Fibroblast of skin of scalp (primary cell): ENCODE measurements at places on chromosomes 13 and 19.

DNA sequence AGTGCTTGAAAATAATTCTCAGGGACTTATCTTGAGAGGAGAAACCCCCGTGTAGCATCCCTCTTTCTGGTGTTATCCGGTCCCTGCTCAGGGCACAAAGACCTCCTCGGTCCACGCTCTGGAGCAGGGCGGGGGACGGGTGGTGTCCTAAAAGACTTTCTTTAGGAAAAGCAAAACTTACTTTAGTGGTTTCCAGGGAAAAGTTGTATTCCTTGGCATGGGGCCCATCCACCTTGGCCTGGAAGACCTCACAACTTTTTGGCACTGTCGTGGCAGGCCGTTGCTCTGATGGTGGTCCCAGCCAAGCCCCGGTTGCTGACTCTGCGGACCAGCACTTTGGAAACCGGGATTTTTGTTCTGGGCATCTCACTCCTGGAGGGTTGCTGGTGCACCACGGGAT is 2.7 kb downstream of the AMER2 start:
- DNase-seq = no peak

DNA sequence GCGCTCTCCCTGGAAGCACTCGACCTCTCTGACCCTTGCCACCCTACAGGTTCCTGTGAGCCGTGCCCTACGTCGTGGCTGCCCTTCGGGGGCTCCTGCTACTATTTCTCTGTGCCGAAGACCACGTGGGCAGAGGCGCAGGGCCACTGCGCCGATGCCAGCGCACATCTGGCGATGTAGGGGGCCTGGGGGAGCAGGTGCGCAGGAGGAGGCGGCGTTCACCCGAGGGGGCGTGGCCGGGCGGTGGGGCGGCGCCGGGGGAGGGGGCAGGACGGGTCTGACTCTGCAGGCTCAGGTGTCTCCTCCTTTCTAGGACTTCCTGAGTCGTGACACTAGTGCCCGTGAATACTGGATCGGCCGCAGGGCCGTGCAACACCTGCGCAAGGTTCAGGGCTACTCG is 26.4 kb downstream of the CLEC4M start:
- no peak for DNase-seq

DNA sequence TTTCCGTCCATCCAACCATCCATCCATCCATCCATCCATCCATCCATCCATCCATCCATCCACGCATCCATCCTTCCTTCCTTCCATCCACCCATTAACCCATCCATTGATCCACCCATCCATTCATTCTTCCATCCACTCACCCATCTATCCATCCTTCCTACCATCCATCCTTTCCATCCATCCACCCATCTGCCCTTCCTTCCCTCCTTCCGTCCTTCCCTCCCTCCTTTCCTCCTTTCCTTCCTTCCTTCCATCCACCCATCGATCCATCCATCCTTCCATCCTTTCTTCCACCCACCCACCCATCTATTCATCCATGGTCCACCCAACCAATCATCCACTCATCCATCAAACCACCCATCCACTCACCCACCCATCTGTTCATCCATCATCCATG is 70.1 kb downstream of the MLLT1 start:
- no peak for DNase-seq

- no peak for DNase-seq
Measured at GRCh38 chr19:44590245-44591059, 22.9 kb upstream of the IGSF23 start.

DNA sequence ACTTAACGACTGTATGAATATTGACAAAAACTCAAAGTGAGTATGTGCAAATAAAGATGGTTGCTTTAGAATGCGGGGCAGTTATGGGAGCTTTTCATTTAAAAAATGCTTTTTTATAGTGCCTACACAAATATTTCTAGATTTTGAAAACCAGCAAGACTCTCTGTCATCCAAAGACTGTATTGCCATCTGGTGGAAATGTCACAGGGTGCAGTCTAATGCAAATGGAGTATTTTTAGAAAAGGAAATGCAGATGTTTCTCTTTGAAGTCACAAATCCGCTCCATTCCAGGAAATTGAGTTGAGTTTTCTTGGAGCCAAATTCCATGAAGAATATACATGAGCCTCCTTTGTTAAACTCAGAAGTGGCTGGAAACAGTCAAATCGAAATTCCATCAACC is 2.3 kb upstream of the C1QTNF9B start:
- peak; percentile 69 for DNase-seq

- DNase-seq = no peak
Measured at GRCh38 chr13:23480324-23480723, 46.8 kb upstream of the SACS start.

GRCh38 chr19:5308451-5309437 is 31.9 kb downstream of the PTPRS start:
- DNase-seq = peak; percentile 90

- no peak for DNase-seq
Measured at GRCh38 chr19:6057651-6058517, 52.4 kb downstream of the RFX2 start.

- peak; percentile 17 for DNase-seq
Measured at GRCh38 chr13:34546344-34547250, 395.5 kb upstream of the NBEA start.

- no peak for DNase-seq
Measured at GRCh38 chr19:42366673-42367072, 23.4 kb downstream of the CNFN start.

- DNase-seq = no peak
Measured at GRCh38 chr13:69720278-69720983, 387.2 kb upstream of the ATXN8OS start.

- DNase-seq = no peak
Measured at GRCh38 chr19:31167690-31168089, 181.5 kb downstream of the TSHZ3 start.

- DNase-seq = no peak
Measured at GRCh38 chr13:92316030-92316429, 910.6 kb upstream of the GPC6 start.

GRCh38 chr19:8050274-8051096 is 2.1 kb upstream of the CCL25 start:
- DNase-seq = peak; percentile 75

DNA sequence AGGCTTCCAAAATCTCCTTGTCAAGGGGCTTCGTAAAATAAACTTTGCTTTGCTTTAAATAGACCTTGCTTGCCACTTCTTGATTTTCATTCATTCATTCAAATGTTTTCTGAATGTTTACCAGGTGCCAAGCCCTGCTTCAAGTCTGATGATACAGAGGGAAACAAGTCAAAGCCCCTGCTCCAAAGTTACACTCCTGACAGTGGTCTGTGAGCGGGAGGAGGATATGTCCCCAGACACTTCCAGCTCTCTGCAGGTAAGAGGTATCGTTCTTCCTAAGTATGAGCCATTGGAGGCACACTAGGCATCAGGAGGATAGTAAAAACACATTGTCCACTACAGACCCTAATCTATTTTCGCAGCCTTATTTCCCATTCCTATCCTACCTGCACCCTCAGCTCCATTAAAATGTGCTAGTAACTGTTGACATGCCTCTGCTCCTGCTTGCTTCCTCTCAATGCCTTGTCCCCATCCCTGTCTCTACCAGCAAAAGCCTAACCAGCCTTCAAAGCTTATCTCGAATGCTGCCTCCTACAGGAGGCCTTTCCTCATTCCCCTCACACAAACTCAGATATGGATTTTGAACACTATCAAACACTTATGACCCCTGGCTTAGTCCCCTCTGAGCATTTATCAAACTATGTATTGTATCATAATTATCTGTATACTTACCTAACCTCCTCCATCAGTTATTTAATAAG is 6.2 kb upstream of the WBP4 start:
- no peak for DNase-seq

GRCh38 chr19:54905421-54905802 is 536 bp upstream of the NCR1 start:
- DNase-seq = no peak

DNA sequence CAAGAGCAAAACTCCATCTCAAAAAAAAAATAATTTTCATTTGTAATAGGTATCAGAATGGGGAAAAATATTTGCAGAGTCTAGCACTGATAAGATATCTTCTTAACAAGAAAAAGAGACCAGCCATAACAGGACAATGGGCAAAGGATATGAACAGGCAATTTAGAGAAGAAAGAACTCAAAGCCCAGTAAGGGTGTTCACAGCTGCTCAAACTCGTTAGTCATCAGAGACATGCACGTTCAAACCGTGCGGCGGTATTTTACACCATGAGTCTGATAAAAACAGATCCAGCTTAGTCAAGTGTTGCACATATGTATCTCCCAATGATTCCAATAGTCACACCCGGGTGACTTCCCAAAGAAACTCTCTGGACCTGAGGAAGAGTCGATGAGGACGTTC is 13.7 kb upstream of the NCCRP1 start:
- DNase-seq = peak; percentile 7

- no peak for DNase-seq
Measured at GRCh38 chr13:35886332-35887114, 244.7 kb downstream of the DCLK1 start.

GRCh38 chr13:89925107-89925506 is 1422.4 kb upstream of the MIR17HG start:
- peak; percentile 7 for DNase-seq

GRCh38 chr13:43965459-43965845 is 85.7 kb downstream of the LACC1 start:
- no peak for DNase-seq

GRCh38 chr19:11693505-11694499 is 44.9 kb downstream of the ZNF823 start:
- peak; percentile 89 for DNase-seq

DNA sequence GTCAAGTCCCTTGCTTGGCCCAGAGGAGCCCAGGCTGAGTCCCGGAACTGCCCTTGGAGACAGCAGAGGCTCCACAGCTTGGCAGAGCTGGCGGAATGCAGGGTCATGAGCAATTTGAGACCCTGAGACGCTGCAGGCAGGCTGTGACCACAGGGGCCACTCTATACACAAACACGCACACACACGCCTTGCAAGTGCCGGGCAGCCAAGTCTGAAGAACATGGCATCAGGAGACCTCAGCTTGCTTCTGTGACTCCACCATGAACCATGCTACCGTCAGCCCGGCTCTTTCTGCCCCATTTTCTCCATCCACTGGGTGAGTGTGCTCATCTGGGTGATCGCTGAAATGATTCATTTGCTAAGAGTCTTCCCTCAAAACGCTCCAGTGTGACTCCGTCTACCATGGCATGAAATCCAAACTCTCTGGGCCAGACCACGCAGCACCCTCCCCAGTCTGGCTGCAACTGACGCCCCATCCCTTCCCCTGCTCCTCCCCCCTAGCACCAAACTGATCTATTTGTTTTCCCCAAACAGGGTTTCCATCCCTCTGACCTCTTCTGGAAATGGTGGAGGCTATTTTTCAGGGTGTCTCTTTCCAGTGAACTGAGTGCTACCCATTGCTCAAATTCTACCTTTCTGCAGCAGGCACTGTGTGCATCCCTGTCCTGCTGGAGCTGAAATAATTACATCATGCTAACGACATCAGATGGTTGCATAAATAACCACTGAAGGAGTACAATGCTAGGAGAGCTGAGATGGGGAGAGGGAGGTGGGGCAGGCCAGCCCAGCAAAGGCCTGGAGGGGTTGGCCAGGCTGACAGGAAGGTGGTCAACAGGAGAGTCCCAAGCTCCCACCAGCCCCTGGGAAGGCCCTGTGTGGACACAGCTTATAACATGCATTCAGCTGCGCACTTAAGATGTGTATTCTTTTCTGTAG is 3.1 kb downstream of the CARS2 start:
- no peak for DNase-seq

DNA sequence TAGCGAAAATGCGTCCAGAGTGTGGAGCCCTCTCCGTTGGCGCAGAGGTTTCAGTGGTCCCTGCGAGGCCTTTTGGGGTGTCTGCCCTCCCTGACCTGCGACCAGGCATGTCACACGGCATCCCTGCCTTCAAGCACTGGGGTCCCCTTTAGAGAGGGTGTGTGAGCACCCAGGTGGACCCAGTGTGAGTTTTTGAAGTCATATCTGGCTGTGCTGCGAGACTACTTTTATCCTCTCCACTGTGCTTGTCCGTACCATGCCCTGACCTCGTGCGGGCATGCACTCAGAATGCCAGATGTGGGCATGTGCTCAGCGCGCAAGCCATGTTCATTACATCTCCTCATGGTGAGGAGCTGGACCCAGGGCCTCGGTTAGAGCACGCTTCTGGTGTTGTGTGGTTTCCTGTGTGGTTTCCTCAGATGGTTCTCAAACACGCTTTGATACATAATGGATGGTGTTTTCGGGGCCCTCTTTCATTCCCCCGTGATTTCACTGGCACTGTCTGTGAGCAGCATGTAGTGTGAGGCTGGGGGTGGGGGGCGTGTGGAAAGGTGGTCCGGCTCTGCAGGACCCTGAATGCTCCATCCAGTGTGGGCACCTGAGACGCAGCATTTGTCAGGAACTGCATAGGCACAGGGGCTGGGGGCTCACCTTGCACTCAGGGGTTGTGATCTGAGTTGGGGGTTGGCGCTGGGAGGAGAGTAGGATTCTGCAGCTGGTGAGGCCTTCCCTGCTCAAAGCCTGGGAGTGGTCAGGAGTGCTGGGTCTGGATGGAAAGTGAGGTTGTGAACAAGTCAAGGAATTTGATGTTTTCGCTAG is 2.3 kb downstream of the TFDP1 start:
- no peak for DNase-seq

DNA sequence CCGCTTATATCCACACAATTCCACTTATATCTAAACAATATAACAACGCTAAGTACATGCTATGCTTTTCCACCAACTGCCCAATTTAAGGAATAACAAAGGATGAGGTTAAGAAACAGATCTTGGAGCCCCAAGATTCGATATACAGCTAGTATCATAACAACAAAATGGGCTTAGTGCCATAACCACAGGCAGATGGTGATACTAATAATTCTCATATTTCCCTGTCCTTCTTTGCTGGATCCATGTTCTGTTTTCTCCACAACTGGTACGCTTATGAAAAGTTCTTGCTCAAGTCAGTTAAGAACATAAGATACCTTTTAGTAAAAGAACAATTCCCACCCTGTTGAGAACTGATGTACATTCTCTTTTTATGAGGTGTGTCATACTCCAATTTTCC is 33.9 kb downstream of the CAB39L start:
- no peak for DNase-seq

- peak; percentile 66 for DNase-seq
Measured at GRCh38 chr13:111281751-111282311, 38.6 kb upstream of the TEX29 start.

DNA sequence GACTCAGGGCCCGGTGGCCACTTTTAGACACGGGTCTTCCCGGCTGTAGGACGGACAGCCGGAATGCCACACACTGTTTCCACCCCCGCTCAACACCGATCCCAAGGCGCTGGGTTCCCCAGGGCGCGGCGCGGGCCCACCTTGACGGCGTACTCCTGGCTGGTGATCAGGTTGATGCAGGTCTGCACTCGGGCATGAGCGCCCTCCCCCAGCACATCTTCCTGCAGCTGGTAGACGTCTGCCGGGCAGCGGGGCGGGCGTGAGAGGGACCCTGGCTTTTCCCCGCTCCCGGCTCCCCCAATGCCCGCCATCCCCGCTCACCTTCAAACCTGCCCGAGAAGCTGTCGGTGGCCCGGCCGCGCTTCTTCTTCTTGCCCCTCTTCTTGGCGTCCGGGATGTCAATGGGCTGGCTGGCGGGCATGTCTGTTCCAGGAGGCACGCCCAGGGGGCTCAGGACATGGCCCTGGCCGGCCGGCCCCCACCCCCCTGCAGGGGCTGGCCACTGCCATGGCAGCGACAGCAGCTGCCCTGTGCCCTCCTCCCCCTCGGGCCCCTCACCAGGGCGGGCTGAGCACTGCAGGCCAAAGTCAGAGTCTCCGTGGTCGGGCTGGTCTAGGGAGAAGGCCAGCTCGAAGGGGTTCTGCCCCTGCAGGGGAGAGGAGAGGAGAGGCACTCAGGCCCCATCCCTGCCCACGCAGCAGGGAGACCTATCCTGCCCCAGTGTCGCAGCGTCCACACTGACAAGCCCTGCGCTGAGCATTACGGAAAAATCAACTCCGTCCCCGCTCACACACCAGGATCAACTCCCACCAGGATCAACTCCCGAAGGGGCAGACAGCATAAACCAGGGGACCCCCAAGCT is 4.8 kb downstream of the MKNK2 start:
- no peak for DNase-seq
